Stomach (tissue), 19 donors: ENCODE measurements at places on chromosomes 16 and 17. TPM values are rescaled to one million over a fixed set of nuclear protein-coding genes. Genes with fewer than 3 reads are reported as not detected.

Gene RBFOX1
- not detected for total RNA-seq

DNA sequence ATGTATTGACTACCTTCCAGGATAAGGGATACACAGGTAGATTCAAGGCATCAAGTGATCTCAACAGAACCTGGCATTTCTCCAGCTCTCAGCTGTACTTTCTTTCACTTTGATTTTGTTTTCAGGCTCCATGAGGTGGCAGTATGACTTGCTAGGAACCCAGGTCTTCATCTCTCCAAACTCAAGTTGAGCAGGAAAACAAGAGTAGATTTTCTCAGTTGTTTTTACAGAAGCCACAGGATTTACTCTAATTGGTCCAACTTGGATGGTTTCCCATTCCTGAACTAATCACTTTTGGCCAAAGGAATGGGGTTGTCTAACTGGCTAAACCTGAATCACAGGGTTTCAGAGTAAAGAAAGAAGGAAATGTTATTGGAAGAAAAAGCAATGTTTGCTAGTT lies 146.6 kb downstream of the TRIM37 start:
- DNase-seq, result no peak

- DNase-seq, result peak; percentile 91
Observed at GRCh38 chr16:66357523-66357928, 9.0 kb upstream of the CDH5 start.

Gene STARD3
- total RNA-seq, result 50.4 TPM

Gene ARHGDIG
- total RNA-seq, result 3.1 TPM

GRCh38 chr16:2366660-2367309 lies 26.3 kb upstream of the ABCA3 start:
- DNase-seq, result no peak

GRCh38 chr16:58098207-58099096 lies 30.7 kb downstream of the CFAP20 start:
- no peak for DNase-seq

GRCh38 chr16:87740909-87741424 lies 24.8 kb downstream of the KLHDC4 start:
- no peak for DNase-seq

DNA sequence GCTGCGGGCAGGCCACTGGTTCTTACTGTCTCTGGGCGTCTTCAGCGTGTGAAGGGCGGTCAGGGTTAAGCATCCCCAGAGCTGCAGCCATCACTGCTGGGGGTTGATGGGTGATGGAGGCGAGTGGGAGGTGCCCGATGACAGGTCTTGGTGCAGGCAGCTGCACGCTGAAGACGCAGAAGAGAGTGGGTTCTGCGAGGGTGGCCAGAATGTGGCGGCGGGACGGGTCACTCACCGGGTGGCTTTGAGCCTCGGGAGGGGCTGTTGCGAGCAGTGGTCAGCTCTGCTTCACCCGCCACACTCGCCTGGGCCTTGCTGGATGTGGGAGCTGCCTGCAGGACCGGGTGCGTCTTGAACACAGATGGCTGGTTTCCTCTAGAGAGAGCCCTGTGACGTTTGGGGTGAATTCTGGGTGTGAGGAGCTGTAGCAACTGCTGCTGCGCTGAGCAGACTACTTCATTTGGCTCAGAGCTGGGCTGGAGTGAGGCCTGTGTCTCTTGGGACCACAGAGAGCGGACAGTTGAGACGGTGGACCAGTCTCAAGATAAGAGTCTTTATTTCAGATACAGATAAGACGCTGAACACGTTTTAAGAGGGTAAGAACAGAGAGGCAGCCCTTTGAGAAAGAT lies 44.6 kb upstream of the ZNF750 start:
- DNase-seq, result peak; percentile 56

- no peak for DNase-seq
Observed at GRCh38 chr16:85286951-85287814, 174.9 kb upstream of the CIBAR2 start.

Gene CACNG5
- not detected for total RNA-seq

Gene CCL8
- total RNA-seq, result 1.3 TPM

GRCh38 chr16:57611181-57611580 lies 17.2 kb upstream of the ADGRG1 start:
- no peak for DNase-seq

Gene MT3
- total RNA-seq, result 2.2 TPM

GRCh38 chr17:33858682-33859081 lies 396.4 kb upstream of the CCL2 start:
- no peak for DNase-seq

Gene ANKFN1
- total RNA-seq, result not detected

- peak; percentile 91 for DNase-seq
Observed at GRCh38 chr17:75404223-75404730, 1.2 kb downstream of the GRB2 start.

DNA sequence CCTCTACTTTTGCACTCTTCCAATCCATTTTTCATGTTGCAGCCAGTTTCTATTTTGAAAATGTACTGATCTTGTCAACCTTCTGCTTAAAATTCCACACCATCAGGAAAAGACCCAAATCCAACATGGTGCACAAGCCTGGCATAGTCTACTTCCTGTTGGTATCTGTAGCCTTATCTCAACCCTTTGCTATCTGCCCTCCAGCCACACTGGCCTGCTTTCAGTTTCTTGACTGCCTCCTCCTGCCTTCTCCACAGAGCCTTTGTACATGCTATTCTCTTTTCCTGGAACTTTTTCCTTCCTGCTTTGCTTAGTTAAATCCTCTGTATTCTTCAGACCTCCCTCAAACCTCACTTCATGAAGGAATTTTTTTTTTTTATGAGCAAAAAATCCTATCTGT lies 31.5 kb downstream of the NLRP1 start:
- DNase-seq, result no peak

Gene SP2
- 3.1 TPM for total RNA-seq

- DNase-seq, result no peak
Observed at GRCh38 chr17:59832883-59833379, 59.8 kb downstream of the TUBD1 start.
